ENCODE measurements at places on chromosomes 5 and 9.

GRCh38 chr5:61915646-61916045, 390.4 kb upstream of the KIF2A start:
- no peak for DNase-seq

DNA sequence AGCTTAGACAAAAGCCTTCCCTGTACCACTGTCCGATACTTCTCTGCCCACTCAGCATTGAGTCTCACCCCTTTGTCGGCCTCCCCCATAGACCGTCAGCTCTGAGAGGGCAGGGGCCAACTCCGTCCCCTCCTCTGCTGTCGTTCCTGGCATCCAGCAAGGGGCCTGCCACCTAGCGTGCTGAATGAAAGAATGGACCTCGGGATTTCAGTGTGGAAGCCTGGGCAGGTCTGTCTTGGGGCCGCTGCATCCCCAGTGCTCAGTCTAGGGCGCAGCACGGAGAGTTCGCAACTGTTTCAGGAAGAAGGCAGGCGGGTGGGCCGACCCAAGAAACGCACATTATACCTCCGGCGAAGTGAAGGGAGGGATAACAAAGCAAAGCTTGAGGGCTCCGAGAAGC, 1.5 kb upstream of the TOR1B start:
- no peak for DNase-seq

DNA sequence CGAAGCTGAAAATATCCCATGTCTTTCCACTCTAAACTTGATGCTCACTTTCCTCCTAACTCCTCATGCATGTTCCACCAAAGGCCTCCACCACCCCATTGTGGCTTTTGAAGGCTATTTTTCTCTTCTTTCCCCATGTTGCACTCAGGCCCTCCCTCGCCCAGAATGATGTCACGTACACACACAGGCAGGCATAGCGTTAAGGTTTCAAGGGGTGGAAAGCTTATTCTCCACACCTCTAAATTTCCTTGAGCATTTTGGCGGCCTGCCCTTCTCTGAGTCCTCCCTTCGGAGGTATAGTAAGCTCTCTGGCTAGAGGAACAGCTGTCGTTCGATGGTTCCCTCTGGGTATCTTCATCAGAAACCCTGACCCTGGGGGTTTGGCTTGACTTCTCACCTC, 673.5 kb downstream of the ACTL7B start:
- DNase-seq = no peak

DNA sequence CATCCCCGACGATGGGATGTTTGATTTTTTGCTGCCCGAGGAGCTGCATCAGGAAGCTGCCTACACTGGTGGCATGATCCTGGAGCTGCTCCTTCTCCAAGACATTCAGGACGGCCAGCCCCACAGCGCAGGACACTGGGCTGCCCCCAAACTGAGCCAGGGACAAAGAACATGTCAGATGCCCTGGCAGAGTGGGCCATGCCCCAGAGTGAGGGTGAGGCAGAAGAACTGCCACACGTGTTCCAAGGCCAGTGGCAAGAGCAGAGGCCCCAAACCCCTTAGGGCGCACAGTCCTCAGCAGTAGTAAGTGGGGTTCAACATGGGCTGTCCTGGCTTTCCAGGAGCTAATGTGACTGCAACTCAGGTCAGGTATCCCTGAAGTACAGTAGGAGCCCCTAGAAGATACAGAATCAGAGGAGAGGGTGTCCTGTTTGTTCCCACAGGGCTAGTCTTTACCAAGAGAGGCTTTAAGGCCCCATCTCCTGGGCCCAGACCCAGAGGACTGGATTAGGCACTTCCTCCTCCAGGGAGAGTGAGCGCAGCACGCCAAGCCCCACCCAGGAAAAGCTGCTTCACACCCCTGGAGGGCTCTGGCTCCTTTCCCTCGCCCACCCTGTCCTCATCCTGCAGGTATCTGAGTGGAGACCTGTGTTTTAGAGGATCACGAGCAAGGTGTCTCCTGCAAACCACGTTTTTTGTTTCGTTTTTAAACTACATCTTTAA, 11.1 kb downstream of the HNRNPAB start:
- DNase-seq = no peak

GRCh38 chr5:132055808-132056609, 4.4 kb upstream of the IL3 start:
- no peak for DNase-seq

DNA sequence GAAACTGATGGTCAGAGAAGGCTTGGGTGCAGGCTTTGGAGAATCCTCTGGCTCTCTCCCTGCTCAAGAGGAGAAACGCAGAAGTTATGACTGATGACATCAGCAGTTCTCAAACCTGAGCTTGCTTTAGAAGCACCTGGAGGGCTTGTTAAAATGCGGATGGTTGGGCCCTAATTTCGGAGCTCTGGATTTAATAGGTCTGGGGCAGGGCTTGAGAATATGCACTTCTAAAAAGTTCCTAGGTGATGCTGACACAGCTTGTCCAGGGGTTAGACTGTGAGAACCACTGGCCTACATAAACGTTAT, 26.4 kb downstream of the TBC1D2 start:
- DNase-seq = no peak

DNA sequence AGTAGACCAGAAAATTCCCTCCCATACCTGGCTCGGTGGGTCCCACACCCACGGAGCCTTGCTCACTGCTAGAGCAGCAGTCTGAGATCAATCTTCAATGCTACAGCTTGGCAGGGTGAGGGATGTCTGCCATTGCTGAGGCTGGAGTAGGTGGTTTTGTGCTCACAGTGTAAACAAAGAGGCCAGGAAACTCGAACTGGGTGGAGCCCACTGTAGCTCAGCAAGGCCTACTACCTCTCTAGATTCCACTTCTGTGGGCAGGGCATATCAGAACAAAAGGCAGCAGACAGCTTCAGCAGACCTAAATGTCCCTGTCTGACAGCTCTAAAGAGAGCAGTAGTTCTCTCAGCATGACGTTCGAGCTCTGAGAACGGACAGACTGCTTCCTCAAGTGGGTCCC, 5.6 kb upstream of the GZMA start:
- DNase-seq = no peak

DNA sequence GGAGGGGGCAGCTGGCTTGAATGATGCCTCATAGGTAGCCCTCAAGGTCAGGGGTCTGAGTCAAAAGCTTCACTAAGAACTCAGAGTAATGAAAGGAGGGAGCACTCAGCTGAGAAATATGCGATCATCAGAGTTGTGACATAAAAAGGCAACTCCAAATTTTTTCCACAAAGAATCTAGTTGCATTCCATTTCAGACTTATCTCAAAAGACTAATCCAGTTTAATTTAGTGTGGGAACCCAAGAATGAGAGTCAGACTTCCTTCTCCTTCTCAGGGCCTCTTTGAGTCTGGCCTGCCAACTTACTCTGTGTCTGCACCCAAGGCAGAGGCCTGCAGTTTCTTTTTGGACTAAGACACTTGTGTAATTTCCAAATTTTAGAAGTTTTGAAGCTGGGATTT, 34.7 kb downstream of the GABRP start:
- no peak for DNase-seq

DNA sequence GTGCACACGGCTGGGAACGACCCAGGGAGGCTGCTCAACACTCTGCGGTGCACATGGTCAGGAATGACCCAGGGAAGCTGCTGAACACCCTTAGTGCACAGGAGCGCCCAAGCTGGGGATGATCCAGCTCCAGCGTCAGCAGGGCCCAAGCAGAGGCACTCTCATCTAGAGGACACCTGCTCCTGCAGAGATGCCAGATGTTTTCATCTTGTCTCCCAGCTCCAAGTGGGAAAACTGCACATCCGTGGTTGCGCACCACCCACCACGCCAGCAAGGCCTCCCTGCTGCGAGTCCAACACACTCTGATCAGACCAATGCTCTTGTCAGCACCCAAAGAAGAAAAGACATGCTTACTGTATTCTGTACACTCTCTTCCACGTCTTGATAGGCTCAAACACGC, 34.1 kb downstream of the UBE2QL1 start:
- DNase-seq = no peak

- DNase-seq = no peak
Measured at GRCh38 chr5:154415114-154415513, 30.7 kb upstream of the SAP30L start.

DNA sequence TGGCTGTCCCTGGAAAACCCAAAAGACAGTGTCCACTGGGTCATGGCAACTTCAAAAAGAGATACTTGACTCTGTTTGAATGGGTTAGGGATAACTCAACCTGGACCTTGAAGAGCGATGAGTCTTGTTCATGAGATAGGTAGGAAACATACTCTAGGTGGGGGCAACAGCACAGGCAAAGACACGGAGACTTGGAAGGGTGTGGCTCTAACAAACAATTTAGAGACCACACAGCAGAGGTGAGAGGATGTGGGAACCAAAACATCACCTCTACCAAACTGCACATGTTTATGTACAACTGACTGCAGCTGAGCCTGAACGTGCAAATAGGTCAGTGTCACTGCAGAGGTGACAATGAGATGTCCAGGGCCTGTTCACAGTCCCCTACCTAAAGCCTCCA, 247.7 kb upstream of the ADRA1B start:
- DNase-seq = no peak

- DNase-seq = no peak
Measured at GRCh38 chr5:73363911-73364730, 84.5 kb downstream of the FOXD1 start.

DNA sequence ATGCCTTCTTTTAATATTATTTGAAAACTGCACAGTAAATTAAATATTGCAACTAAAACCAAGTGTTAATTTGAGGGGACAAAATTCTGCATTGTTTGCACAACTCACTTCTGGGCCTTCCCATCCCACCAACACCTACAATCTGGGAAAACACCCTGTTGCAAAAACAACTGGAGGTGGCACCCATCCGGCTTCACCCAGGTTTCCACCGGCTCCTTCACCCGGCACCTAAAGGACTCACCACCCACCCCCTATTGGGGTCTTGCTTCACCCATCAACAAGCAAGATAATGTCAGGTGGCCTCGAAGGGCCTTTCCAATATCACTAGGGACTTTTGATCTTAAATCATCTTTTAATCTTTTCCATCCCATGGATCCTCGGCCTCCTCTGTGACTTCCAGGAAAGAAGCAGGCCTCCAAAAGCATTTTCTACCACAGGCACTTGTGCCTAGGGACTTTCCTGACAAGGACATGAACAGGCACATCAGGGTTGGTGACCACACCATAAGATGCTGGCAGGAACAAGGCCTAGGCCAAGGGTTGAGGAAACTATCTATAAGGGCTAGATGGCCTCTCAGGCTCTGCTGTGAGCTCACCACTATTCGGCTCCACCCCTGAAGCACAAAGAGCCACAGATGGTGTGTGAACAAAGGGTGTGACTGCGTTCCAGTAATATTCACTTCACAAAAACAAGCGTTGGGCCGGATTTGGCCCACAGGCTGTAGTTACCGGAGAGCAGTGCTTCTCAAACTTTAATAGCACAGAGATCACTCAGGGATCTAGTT, 205.1 kb downstream of the AUH start:
- DNase-seq = no peak

DNA sequence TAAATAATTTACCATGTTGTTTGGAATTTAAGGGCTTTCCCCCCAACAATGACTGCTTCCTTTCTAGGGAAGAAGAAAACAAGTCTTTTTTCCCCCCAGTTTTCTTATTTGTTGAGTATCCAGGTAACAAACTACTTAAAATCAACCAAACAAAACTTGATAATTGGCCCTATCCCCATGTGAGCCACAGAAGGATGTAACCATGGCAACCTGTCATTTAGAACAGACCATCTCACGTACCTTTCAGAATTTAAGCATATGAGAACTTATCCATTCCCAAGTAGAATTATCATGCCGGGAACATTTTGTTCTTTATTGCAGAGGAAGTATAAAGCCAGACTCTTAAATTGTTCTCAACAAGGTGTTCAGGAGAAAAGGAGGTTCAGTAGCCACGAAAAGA, 392.3 kb downstream of the CETN3 start:
- no peak for DNase-seq

DNA sequence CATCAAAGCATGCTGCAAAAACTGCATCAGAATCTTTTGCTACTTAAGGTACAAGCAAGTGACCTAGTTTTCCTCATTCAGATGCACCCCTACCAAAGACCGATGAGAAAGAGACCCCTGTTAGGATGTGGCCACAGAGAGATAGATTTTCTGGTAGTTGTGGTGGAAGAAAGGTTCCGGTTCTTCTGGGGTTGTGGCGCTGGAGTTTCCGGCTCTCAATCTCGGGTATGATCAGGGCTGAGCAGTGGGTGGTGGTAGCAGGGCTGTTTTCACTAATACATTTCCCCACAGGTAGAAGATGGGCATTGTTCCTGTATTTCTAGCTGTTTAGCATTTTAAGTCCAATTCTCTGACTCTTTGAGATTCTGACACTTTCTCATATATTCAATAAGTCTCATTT, 58.4 kb downstream of the PCSK1 start:
- DNase-seq = no peak

GRCh38 chr5:132651838-132652469, 6.0 kb upstream of the IL13 start:
- DNase-seq = no peak

- DNase-seq = no peak
Measured at GRCh38 chr9:69806627-69807026, 14.0 kb upstream of the CFAP95 start.

GRCh38 chr9:111807197-111807596, 12.5 kb upstream of the SHOC1 start:
- no peak for DNase-seq

GRCh38 chr9:125631391-125632085, 75.5 kb downstream of the MAPKAP1 start:
- DNase-seq = no peak

GRCh38 chr5:54579591-54580295, 62.2 kb downstream of the SNX18 start:
- DNase-seq = no peak

DNA sequence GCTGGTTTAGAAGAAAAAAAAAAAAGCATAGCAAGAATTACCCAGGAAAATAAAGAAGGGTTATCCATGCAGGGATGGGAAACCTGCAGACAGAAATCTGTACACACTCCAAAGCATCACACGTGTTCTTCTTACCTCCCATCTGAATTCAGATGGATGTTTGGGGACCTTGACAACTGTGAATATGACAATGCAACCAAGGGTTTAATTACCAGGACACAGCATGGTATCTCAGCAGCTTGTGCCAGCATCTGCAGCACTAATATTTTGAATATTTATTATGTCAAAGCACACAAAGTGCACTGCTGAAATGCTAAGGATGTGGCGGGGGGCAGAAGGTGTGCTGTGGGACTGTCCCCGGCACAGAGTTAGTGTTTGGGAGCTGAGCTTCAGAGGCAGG, 47.9 kb downstream of the SLIT3 start:
- no peak for DNase-seq

DNA sequence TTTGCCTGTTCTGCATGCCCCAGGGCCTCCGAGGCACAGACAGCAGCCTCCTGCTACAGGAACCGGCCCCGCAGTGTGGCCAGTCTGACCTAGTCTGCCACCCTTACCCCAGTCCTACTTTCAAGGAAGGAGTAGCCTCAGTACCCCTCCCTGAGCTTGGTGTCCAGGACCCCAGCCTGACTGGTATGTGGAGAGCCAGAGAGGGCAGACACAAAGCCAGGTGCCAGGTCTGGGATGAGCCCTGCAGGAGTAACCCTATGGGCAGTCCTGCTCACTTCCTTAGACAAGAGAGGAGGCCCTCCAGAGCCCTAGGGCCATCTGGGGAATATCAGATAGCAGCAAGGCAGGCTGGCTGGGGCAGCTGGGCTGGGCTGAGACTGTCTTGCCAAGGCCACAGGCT, 67.8 kb downstream of the NRG2 start:
- DNase-seq = no peak

- DNase-seq = no peak
Measured at GRCh38 chr9:84970432-84970831, 300.9 kb downstream of the NTRK2 start.

GRCh38 chr9:126221480-126221879, 105.1 kb upstream of the MVB12B start:
- DNase-seq = no peak

Data from stimulated activated CD8-positive, alpha-beta memory T cell treated with anti-CD3 and anti-CD28 coated beads, Interleukin-4, amount 100 ng/mL, for 1 hour (primary cell).